Renal cortical epithelial cell (primary cell): ENCODE measurements at places on chromosomes 1 and 21.

- no peak for DNase-seq
These were observed 1.4 kb downstream of the PDPN start for GRCh38 chr1:13584876-13585611.

- peak; percentile 41 for DNase-seq
These were observed 35.3 kb upstream of the BCAR3 start for GRCh38 chr1:93716941-93717368.

GRCh38 chr1:56816264-56816663 is 2.9 kb downstream of the FYB2 start:
- DNase-seq = no peak

DNA sequence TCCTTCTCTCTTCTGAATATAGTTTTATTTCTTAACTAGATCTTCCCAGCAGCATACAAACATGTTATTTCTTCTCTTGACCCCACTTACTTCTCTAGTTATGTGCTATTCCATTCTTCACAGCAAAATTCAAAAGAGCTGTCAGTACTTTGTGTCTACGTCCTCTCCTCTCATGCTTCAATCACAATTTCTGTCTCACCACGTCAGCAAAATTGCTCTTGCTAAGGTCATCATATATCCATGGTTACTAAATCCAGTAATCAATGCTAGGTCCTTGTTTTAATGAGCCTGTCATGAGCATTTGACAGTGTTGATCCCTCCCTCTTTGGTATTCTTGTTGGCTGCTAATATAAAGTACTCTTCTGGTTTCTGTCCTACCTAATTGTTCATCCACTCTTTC is 214.2 kb downstream of the DENND1B start:
- no peak for DNase-seq
